ENCODE measurements at places on chromosomes 3 and 15.
A peak's percentile ranks its signal among the peaks of the same experiment; 100 is the strongest.

DNA sequence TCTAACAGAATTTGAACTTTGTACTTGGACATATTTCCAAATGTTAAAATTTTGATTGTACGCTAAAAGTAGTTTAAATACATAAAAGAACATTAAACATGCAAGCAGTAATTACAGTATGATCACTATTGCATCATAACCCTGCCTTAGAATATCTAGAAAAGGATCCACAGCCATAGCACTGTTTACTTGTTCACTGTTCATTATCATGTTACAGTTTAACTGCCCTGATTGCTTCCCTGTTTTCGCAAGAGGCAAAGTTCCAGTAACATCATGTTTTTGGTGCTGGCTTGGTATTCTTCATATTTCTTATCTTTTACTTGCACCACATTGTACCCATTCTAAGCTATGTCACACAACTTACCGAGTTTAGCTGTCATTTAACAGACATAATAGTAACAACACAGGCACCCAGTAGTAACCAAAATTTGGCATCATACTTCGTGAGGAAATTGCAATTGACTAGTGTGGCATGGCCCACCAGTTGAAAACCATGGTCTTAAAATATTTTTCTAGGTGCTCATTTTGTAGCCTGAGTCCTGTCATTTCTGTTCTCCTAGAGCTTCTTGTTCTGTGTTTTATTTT lies 13.3 kb upstream of the TMEM87A start:
- DNase-seq: no peak

GRCh38 chr3:127707851-127708411 lies 35.2 kb downstream of the ABTB1 start:
- no peak for DNase-seq

DNA sequence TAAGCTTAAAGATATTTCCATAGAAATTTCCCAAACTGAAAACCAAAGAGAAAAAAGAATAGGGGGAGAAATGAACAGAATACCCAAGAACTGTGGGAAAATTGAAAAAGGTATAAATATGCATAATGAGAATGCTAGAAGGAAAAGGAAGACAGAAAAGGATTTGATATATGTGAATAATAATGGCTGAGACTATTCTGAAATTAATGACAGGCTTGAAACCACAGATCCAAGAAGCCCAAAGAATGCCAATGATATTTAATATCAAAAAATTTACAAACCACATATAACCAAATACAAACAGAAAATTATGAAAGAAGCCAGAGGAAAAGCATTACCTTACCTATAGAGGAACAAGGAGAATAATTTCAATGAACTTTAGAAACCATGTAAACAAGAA lies 153.0 kb downstream of the ANXA2 start:
- no peak for DNase-seq

GRCh38 chr3:104519468-104520227 lies 847.1 kb upstream of the ALCAM start:
- DNase-seq: no peak

DNA sequence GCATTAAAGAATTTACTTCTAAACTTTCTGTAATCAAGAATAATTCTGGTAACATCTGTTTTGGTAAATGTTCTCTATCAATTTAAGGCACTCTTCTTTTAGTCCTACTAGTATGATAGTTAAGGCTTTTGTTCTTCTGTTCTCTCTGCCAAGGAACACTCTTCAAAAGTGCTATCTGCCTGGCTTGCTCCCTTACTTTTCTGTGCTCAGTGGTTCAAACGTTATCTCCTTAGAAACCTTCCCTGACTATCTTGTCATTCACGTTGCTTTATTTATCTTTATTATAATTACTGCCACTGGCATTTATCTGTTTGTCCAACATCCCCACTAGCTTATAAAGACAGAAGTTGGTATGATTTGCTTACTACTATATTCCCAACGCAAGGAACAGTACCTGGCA lies 59.2 kb downstream of the RFX7 start:
- DNase-seq: no peak

- DNase-seq: no peak
Measured at GRCh38 chr3:63395960-63396359, 117.9 kb downstream of the SYNPR start.

GRCh38 chr3:48935530-48935929 lies 16.9 kb downstream of the ARIH2 start:
- DNase-seq: no peak

DNA sequence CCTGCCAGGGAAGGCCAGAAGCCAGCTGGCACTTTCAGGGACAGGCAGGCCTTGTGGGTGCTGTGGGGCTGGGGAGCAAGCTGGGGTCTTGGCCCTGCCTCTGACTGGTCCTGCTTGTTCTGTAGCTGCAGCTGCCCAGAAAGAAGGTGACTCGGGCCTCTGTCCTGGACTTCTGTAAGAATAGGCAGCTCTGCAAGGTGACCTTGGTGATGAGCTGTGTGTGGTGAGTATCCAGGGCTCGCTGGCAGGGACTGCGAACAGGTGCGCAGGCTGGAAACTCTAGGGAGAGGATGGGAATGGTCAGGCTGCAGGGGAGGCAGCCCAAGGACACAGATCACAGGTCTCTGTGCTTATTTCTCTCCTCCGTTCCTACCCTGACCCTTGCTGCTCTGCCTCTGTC lies 31.2 kb downstream of the SLC22A14 start:
- no peak for DNase-seq

DNA sequence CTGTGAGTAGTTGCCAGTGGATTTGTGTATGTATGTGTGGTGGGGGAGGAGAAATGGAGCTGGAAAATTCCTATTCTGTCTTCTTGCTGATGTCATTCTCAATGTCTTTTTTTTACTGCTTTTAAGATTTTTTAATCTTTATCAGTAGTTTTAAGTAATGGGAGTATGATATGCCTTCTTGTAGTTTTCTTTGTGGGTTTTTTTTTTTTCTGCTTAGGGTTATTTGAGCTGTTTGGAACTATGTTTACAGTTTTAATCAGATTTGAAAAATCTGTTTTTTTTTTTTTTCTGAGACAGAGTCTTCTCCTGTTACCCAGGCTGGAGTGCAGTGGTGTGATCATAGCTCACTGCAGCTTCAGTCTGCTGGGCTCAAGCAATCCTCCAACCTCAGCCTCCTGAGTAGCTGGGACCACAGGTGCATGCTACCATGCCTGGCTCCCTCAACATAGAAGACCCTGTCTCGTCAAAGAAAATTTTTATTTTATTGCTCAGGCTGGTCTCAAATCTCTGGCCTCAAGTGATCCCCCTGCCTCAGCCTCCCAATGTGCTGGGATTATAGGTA lies 37.1 kb downstream of the RPL39L start:
- no peak for DNase-seq

DNA sequence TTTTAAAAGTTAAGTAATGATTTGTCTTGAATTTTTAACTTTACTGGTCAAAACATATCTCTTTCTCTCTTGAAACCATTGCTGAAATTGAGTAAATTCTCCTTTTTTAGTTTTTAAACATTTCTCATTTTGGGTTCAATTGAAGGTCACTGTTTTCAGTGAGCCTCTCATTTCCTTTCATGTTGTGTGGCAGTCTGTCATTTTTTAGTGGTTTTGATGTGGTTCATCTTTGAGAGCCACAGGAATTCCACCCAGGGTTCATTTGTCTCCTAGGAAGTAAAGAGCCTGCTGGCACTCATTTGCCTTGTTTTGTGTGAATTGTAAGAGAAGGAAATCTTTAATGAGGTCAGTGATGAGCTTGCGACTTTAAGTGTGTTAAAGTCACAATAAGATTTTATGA lies 10.4 kb downstream of the CLDN11 start:
- DNase-seq: no peak

DNA sequence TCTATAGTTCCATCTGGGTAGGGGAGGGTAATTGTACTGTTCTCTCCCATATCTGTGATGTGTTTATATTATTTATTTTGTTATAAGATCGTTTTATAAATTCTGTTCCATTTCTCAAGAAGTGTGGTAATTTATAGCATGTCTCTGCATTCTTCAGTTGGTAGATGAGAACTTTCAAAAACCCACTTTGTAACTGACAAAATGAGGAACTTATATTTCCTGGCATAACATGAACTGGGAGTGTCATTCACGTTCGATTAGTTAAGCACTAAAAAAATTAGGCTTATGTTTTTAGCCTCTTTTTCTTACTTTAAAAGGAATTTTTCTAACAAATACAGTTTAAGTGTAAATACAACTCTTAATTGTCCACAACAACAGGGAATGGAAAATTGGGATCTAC lies 230.8 kb downstream of the CGGBP1 start:
- DNase-seq: no peak

- peak; percentile 24 for DNase-seq
Measured at GRCh38 chr3:54853573-54854404, 74.1 kb downstream of the LRTM1 start.

- DNase-seq: peak; percentile 16
Measured at GRCh38 chr3:115819785-115820384, 196.6 kb downstream of the GAP43 start.

DNA sequence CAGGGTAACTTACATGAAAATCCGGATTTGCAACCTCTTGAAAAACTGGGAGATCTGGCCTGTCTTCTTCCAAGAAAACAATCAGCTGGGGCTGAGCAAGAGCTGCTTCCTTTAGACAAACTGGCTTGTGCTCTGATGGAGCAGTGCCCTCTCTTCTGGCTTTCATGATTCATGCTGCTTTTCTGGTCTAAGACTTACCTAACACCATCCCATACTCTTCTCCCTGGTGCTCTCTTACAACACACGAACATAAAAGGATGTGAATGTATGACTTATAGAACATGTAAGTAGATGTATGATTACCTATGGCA lies 9.9 kb downstream of the TJP1 start:
- no peak for DNase-seq

DNA sequence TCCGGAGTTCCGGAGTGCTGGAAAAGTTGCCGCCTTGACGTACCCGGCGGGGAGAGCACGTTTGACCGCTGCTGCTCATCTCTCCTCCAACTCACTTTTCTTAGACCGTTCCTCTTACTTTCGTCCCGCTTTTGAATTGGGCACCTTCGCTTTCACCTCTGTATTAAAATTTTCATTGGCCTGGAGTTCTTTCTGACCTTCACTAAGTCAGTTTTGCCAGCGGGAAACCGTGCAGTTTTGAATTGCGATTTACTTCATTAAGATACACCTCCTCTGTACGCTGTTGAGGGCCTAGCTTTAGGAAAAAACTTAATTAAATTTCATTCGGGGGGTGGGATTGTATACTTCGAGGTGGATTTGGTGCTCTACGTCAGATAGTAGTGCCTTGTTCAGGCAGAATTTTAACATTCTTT lies 1.3 kb downstream of the GMPS start:
- no peak for DNase-seq

- DNase-seq: no peak
Measured at GRCh38 chr3:102525624-102526023, 90.8 kb downstream of the ZPLD1 start.

DNA sequence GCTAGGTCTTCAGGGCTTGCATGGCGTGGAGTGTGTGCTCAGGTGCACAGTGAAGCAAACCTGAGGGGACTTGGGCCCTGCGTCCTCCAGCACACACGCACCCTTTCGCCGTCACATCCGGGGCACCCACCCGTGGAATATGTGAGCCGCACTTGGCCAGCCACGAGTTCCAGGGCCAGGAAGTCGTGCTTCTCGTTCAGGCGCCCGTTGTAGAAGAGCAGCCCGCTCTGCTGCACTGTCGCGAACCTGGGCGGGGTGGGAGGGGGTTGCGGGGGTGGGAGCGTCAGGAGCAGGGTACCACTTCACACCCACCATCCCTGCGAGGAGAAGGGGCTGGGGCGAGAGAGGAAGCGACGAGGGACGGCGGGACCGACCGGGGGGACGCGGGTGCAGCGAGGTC lies 7.1 kb downstream of the CELSR3 start:
- no peak for DNase-seq

GRCh38 chr3:15606434-15606891 lies 4.9 kb downstream of the BTD start:
- no peak for DNase-seq

- no peak for DNase-seq
Measured at GRCh38 chr3:127467391-127467790, 123.1 kb downstream of the TPRA1 start.

- no peak for DNase-seq
Measured at GRCh38 chr15:91593067-91593466, 260.4 kb upstream of the SLCO3A1 start.

- no peak for DNase-seq
Measured at GRCh38 chr15:41640985-41641384, 19.2 kb upstream of the MGA start.

GRCh38 chr3:59469948-59470723 lies 420.3 kb upstream of the CFAP20DC start:
- DNase-seq: no peak

GRCh38 chr3:142650001-142650693 lies 54.0 kb downstream of the PLS1 start:
- DNase-seq: no peak

- DNase-seq: no peak
Measured at GRCh38 chr15:47351501-47351900, 365.8 kb upstream of the SEMA6D start.

DNA sequence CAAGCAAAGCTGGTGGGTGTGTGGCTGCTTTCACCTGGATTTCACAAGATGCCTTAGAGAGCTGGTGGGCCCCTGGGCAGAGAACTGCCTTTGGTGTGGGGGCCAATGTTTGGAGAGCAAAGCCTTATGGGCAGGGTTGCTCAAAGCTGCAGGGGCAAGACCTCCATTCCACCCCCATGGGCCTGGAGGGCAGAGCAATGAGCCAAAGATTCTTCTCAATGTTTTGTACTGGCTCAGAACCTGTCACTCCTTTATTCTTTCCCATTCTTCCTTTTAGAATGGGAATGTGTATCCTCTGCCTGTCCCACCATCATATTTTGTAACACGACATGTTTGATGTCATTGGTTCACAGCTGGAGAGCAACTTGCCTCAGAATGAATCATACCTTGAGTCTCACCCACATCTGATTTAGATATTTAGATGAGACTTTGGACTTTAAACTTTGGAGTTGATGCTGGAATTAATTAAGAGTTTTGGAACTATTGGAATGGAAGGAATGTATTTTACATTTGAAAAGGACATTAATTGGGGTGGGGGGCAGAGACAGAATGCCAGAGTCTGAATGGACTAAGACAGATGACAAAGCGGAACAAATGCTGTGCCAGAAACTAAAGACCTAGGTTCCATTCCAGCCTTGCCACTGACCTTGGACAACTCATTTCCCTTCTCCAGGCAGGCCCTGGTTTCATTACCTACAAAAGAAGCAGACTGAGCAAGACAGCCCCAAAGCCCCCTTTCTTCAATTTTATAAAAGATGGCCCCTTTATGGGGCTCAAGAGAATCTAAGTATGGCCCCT lies 72.9 kb downstream of the DAPK2 start:
- no peak for DNase-seq

DNA sequence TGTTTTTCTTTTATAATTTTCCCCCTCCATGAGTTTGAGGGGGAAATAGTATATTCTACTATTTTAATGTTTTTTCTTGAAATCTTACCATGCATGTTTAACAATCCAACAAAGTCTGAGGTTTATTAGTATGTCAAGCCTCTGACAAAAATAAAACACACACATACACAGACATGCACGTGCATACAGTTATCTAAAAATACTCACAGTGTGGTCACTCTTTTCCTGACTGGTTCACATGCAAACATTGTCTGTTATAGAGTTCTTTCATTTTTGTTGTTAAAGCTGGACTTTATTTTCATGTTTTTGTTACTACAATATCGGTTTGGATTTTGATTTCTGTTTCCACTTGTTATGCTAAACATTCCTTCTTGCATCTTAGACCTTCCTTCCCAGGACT lies 236.6 kb downstream of the MFSD1 start:
- no peak for DNase-seq
